Activated T-cell treated with anti-CD3 and anti-CD28 coated beads for 1 hour (primary cell): ENCODE measurements at places on chromosomes 12 and 14.

DNA sequence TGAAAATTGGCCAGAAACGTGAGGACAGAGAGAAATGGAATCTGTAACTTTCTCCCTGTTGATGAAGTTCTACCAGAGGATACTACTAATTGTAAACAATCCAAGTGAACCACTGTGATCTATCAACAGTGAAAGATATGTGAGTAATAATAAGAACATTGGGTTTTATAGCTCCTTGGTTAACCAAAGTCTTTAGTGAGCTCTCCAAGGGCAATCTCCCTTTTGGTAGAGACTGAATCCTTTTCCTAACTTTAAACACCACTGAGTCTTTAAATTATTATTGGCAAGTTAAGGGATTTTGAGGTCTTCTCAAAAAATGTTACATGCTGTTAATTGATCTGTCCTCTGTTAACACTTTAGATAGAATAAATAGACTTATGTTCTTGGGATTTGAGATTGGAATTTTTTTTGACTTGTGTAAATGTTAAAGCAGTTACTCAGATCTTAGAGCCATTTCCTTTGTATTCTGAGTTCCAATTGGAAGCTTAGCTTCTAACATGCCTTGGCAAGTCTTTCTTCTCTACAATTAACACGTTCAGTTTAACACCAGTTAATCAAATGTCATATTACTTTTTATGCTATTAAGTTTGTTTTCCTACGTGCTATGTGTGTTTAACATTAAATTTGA, 338.2 kb upstream of the DDHD1 start:
- no peak for DNase-seq

- no peak for DNase-seq
These were observed 6.3 kb upstream of the NPAS3 start for GRCh38 chr14:32932302-32932913.

DNA sequence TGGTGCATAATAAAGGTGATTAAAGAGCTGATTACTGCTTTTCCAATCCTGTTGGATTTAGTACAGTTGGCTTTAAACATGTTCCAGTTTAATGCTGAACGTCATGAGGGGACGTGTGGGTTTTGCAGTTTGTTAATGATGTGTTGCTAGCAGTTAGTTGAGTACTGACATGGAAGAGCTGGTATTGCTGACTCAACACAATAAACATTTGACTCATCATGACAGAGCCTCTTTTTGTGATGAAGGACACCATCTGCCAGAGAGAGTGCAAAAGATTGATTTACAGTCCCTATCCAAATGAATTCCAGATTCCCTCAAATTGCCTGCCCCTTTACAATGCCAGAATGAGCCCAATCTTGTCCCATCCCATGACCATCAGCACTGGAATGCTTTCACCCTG, 346.2 kb upstream of the PRICKLE1 start:
- no peak for DNase-seq

DNA sequence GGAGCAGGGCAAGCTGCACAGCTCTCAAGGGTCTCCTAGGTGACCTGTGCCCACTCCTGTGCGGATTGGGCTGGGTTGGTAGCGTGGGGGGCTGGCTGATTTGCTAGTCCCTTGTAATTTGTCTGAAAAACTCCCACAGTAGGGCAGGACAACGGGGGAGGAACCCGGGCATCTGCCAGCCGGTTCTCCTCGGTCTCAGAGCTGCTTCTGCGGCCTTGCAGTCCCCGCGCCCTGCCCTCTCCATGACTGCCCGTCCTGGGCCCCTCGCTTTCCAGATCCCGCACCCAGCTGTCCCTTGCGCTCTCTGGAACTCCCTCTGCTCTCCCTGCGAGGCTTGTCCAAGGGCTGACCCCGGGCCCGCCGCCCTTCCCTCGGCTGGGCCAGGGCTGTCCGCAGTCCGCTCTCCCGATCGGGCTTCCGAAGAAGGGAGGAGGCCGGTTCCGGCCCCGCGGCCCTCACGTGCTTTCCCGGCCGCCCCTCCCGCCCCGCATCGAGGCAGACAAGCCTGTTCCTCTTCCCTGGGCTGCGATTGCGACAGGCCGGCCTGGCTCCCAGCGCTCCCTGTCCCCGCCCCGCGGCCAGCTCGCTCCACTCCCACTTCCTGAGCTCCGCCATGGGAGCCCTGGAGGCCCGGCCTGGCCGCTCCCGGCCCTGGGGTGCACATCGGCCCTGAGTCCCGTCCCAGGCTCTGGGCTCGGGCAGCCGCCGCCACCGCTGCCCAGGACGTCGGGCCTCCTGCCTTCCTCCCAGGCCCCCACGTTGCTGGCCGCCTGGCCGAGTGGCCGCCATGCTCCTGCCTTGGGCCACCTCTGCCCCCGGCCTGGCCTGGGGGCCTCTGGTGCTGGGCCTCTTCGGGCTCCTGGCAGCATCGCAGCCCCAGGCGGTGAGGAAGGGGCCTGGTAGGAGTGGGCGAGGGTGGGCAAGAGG, at the start of gene LTBR:
Gene LTBR, plus strand, starts transcription at position 591 of the 927 bp plus-strand sequence. Its CDS starts 197 bp downstream, at position 788.
- DNase-seq: no peak

DNA sequence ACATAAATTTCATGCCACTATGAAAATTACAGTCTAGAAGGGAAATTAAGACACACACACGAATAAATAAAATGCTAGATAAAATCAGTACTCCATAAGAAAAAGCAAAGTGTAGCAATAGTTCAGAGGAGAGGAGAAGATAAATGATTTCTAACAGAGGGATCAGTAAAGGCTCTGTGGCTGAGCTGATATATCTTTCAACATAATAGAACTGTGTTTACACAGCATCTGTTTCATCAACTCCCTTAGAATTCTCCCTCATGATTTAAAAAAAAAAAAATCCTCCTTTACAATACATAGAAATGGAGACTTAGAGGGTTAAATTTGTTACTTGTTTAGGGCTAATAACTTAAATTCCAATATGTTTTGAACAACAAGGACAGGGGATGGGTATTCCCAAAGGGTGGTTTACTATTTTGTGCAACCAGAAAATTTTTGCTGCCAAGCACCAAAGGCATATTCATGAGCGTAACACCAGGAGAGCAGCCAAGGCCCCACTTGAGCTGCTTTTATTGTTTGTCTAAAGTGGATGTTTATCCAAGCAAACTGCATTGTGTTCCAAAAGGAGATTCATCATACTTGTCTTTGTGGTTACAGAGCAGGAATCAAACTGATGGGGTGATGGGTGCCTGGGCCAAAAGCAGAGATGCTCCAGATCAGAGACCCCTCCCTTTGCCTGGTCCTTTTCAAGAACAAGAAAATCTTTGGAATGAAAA, 162.7 kb downstream of the BMP4 start:
- DNase-seq: no peak

GRCh38 chr12:50638482-50638880, 125.4 kb upstream of the ATF1 start:
- no peak for DNase-seq

DNA sequence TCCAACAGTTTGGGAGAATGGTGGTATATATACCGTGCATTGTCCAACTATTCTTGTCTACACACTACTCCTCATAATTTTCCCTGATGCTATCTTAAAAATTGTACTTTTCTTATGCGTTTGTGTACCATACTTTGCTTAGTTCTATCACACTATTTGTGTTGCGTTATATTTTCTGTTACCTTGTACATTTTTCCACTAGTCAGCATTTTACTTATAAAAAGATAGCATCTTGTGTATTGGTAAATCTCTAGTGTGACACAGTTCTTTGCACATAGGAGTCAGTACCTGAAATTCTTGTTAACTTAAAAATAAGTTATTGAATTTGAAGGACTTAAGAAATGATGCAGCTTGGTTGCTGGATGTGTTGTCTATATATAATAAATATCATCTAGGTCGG, 201.8 kb upstream of the LMO3 start:
- DNase-seq: no peak

DNA sequence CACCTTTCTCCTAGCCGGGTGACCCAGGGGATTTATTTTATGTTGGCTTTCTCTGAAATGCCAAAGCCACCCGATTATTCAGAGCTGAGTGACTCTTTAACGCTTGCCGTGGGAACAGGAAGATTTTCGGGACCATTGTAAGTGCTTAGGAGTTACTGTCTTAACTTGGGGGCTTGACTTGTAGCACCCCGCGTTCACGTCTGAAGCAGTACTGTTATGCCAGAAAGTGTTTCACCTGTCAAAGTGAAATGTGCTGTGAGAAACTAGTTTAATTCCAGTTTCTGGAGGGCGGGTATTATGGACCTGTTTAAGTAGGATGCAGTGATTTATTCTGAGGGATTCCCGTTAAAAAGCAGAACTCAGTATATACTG, 218 bp downstream of the LYSET start:
- no peak for DNase-seq

DNA sequence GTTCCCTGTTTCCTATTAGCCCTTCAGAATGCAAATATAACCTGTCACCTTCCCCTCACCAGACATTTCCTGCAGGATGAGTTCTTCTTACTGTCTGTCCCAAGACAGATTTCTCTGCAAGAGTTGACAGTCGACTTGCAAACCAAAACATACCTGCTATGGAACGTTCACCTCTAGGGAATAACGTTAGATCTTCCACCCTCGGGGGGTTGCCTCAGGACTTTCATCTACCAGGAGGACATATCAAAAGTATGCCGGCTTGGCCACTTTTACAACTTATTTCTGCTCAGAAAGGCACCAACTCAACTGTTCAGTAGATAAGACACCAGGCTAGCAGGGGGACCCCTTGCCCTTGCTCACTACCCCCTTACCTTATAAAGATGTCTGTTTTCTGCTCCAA, 92.5 kb downstream of the DAAM1 start:
- DNase-seq: no peak

- DNase-seq: no peak
These were observed 3.3 kb upstream of the PDZRN4 start for GRCh38 chr12:41184864-41185263.

- DNase-seq: no peak
These were observed 46.3 kb downstream of the NTS start for GRCh38 chr12:85920324-85920947.

- DNase-seq: no peak
These were observed 10.5 kb downstream of the FIGNL2 start for GRCh38 chr12:51838036-51838435.

DNA sequence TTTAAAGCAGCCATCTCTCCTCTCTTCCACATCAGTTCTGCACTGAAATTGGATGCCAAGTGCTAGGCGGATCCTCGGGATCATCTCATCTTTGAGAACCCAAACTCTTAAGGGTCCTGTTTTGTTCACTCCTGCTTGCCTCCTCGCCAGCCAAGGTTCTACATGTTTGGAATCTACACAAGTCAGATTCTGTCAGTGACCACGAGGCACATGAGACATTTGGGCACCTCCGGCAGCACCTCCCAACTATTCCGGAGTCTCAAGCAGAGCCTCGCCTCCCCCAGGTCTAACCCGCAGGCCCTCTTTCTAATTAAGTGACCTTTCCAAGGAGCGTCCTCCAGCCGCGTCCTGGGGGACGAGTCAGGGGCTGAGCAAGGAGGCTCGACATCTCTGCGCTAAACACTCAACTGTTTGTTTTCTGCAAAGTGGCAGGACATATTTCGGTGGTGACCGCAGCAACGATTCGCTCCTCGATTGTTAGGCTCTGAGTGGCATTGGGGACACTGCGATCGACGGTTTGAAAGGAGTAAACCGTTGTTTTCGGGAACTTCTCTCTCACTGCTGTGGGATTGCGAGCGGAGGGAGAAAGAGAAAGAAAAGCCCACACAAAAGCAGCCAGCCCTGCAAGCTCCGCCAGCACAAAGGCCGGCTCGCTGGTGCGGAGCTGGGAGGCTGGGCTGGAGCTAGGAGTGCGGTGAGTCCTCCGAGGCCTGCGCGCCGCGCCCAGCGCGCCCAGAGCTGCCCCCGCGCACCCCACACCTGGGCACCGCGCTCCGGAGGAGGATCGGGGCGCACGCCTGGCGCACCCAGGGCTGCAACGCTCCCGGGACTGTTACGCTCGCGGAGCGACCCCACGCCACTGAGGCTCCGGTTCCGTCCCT, 640 bp downstream of the ARMH4 start:
- no peak for DNase-seq

GRCh38 chr12:30753751-30754382, 884 bp downstream of the CAPRIN2 start:
- DNase-seq: no peak

GRCh38 chr14:54229136-54229535, 167.7 kb upstream of the CDKN3 start:
- DNase-seq: no peak

- DNase-seq: no peak
These were observed 77.6 kb upstream of the FUT8 start for GRCh38 chr14:65334765-65335410.

- DNase-seq: no peak
These were observed 160.1 kb downstream of the TMX1 start for GRCh38 chr14:51400139-51400538.

DNA sequence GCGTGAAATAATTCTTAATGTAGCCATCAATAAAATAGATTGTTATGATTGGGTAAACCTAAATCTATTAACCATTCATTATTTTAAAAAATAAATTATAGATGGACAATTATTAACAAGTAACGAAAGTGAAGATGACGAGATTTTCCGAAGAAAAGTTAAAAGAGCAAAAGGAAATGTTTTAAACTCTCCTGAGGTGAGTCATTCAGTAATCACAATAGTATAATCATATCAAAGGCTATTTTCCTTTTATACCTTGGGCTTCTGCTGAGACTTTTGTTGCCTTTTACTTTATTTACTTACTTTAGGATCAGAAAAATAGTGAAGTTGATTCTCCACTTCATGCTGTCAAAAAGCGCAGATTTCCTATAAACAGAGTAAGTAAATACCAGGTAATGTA, 45.6 kb downstream of the FANCM start:
- no peak for DNase-seq

DNA sequence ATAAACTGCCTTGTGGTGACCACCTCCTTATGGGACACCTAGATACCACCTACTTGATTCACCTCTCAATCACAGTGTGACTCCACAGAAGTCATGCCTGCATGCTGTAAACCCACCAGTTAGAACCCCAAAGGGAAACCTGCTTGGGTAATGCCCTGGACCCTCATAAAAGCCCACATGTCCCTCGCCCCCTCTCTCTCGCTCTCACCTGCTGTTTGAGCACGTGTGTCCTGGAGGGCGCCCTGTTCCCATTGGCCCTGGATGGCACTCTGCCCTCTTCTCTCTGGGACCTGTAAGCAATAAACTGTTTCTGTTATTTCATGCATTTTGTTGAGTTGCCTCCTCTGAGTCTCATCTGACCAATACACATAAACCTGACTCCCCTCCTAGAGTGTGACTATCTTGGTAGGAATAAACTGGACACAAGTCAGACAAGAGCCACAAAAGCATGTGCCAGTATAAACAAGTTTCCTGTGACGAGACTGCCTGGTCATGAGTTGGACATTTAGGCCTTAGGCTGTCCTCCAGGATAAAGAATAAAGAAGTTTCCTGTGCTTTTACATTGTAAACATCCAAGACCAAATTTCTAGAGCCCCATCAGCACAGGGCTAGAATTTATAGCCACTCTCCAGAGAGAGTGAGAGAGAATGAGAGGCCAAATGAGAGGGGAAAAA, 8.6 kb downstream of the IFI27L2 start:
- DNase-seq: no peak
